Activated T-helper 1 cell treated with anti-CD3 and anti-CD28 coated beads, Interleukin-2, amount 50 U/mL, for 16 hours (primary cell): ENCODE measurements at places on chromosomes 7 and 10.

DNA sequence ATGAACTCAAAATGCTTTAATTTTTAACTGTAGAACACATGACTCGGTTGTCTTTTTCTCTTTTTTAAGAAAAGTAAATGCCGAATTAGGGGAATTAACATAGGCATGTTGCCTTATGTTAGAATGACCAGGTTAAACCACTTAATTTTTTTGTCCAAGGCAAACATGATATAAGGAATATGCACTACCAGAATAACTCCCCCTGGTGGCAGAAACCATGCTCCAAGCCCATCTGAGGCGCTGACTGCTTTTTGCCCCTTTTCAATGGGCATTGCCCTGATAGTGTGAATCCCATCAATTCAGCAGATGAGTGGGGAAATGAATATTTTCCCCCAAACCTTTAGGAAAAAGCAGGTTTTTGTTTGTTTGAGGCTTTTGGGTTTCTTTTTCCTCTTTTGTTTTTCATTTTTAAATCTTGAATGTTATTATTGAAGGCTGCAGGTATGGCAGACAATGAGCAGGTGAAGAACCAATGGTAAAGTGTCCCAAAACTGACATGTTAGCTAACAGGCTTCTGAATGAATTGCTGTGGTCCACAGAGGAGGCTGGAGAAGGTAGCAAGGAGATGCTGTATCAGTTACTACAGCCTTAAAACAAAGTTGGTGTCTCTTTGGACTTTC is 284.3 kb downstream of the SORCS3 start:
- no peak for DNase-seq

- no peak for DNase-seq
Observed at GRCh38 chr10:1465418-1465911, 271.9 kb downstream of the ADARB2 start.

DNA sequence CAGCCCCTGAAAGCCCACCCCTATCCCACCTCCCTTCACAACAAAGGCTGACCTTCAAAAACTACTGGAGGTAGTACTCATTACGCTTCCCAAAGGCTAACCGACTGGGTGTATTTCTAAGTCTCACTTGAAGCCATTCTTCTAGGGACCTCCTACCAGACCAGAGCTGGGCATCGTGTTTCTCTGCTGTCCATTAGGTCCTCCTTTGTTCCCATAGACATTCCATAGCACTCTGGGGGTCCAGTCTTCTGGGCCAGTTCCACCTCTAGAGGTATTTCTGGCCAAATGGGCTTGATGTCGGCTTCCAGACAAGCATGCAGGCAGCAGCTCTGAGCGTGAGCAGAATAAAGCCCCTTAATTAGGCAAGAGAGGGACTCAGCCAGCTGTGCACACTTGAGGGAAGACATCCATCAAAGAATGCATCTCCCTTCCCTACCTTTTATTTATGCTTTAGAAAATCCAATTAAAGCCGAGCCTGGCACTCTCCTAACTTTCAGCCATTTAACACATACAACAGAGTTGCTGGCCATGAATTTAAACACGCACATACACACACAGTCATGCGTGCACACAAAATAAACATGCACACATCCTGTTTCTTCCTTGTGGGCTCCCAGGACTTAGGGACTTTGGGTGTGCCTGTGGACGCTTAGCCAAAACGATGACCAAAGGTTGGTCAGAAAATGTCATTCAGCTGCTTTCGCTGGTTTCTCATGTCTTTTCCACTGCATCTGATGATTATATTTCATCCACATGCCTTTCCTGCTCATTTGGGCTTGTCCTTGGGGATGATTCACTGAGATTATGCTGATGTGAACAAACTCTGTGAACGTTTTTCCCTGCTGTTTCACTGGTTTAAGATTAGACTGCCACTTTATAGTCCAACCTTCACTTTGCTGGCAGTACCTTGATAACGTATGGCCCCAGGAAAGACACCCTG is 362.0 kb upstream of the NFE2L3 start:
- no peak for DNase-seq

- no peak for DNase-seq
Observed at GRCh38 chr7:126441745-126442144, 811.0 kb downstream of the GRM8 start.

- DNase-seq, result no peak
Observed at GRCh38 chr10:72122221-72122620, 33.9 kb upstream of the SPOCK2 start.

- DNase-seq, result no peak
Observed at GRCh38 chr10:109956454-109957091, 33.3 kb upstream of the XPNPEP1 start.
